ENCODE measurements at places on chromosomes 3 and 15.

- DNase-seq, result no peak
Observed at GRCh38 chr15:57167821-57168395, 208.4 kb upstream of the CGNL1 start.

GRCh38 chr15:58334803-58335202 is 97.0 kb upstream of the LIPC start:
- DNase-seq, result no peak

DNA sequence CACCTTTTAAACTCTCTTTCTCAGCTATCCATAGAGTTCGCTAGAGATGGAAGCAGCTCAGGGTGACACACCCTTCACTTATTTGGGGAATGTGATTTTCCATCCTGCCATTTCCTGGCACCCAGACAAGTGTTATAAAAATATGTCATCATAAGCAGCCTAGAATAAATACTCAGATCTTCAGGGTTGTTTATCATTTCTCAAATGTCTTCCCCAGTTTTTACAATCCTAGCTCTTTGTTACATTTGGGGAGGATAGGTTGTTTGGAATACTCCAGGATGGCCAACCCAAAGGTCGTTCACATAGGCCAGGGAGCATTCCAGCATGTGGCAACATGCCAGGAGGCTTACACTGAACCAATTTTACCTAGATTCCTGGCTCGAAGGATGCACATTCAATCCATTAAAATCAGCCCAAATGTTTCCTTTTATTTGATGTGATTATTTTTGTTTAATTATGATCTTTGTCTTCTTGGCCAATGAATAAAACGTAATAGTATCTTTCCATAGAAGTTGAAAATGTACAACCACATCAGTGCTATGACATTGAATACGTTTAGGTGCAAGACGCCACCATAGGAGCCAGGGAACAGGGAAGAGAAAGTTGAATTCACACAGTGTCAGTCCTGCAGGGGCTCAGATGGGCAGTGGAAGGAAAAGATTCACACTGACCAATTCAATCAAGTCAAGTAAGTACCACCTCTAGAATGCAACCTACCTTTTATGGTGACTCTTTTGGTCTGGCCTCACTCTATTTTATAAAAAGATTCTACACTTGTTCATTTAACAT is 537.7 kb upstream of the MDFIC2 start:
- no peak for DNase-seq

DNA sequence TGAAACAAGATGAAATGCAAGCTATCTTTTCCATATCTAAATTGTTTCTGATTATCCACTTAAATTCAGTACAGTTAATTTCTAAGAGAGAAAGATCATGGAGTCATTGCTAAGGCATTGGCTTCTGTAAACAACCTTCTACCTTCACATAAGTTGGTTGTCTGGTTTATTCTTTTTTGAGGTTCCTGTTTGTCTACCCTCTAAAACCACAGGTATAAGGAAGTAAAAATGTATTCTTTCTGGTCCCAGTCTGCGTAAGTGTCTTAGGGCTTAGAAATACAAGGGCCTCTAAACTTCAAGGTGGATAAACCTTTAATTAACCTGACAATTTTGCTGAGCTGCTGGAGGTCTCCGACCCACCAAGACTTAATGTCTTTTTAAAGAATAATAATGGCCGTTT is 3.6 kb upstream of the ATOSA start:
- no peak for DNase-seq

- no peak for DNase-seq
Observed at GRCh38 chr3:45907769-45908705, 21.7 kb downstream of the CCR9 start.

GRCh38 chr3:32681811-32682210 is 3.2 kb upstream of the CNOT10 start:
- no peak for DNase-seq

- no peak for DNase-seq
Observed at GRCh38 chr3:55330756-55331155, 156.3 kb downstream of the WNT5A start.

- DNase-seq, result no peak
Observed at GRCh38 chr3:69448877-69449276, 63.0 kb upstream of the FRMD4B start.

DNA sequence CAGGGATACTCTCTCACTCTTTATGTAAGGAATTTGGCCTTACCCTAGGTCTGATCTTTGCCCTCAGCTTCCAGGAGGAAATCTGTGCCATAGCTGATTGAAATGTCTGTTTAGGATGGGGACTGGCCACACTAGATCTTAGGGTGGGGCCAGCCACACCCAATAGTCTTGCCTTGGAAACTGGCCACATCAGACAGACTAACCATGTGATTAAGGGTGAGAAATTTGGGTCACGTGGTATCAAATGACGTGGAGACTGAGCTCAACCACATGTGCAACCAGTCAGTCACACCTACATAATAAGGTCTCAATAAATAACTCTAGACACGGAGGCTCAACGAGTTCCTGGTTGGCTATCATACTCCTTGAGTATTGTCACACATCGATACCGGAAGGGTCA is 113.5 kb downstream of the CNTN3 start:
- no peak for DNase-seq

DNA sequence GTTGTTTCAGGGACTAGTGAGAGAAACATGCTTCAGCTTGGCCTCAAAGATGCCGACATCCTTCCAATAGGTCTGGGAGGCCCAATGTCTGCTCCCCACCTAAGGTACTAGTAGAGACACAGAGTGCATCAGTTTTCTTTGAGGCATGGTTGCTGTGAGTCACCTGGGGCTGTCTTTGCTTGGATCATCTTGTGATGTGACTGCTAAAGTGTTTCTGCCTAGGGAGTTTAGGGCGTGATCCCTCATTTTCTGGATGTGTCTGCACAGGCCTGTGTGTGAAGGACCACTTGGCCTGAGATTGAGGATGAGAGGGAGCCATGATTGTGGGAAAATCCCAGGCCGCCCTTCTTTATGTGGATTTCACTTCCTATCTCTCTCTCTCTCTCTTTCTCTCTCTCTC is 4.8 kb downstream of the GASK1A start:
- no peak for DNase-seq

DNA sequence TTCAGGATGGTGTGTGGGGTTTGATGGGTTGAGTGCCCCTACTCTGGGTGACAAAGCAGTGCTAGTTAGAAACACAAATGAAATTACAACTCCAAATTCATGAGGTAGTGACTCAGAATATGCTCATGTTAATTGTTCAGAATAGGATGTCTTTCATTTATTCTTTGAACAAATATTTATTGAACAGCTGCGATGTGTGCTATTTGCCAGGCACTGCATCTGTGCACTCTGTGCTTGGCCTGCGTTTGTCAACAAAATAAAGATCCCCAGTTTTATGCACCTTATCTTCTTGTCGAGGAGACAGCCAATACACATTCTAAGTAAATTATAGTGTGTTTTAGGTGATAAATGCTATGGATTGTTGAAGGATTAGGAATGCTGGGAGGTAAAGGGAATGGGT is 27.3 kb downstream of the MED12L start:
- DNase-seq, result no peak
